ENCODE measurements at places on chromosomes 5 and 9. TPM values are rescaled to one million over a fixed set of nuclear protein-coding genes. Genes with fewer than 3 reads are reported as not detected.

The GPX3 gene
- total RNA-seq, result 79.0 TPM

DNA sequence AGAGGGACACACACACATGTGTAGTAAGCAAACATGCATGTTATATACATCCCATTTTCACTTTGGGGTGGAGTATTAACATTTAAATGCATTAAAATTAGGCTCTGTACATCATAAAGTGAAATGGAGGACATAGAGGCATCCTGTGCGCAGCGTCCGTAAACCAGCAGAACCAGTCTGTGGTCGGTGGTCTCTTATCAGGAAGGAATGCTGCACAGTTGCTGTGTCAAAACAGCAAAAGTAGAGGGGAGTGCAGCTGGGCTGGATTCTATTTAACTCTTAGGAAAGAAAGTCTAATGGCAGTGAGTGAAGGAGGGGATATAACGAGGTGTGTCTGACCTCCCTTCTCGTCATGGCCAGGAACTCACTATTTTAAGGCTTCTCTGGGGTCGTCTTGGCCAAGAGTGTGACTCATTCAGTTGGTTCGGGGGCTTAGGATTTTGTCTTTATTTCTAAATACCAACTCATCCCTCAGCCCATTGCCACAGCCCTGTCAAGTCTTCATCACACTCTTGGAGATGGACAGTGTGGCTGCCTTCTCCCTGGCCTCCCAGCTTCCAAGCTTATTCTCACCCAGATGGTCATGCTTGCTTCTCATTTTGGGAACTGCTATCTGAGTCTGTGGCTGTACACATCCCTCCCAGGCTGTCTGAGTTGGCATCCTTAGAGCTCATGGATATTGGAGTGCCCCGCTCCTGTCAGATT lies 20.1 kb upstream of the CXCL14 start:
- no peak for DNase-seq

GRCh38 chr5:156947925-156948324 lies 15.1 kb downstream of the TIMD4 start:
- DNase-seq, result no peak

- DNase-seq, result no peak
These were observed 90.2 kb upstream of the SLC24A2 start for GRCh38 chr9:19879062-19879461.

- no peak for DNase-seq
These were observed 54.5 kb upstream of the EQTN start for GRCh38 chr9:27351438-27351837.

DNA sequence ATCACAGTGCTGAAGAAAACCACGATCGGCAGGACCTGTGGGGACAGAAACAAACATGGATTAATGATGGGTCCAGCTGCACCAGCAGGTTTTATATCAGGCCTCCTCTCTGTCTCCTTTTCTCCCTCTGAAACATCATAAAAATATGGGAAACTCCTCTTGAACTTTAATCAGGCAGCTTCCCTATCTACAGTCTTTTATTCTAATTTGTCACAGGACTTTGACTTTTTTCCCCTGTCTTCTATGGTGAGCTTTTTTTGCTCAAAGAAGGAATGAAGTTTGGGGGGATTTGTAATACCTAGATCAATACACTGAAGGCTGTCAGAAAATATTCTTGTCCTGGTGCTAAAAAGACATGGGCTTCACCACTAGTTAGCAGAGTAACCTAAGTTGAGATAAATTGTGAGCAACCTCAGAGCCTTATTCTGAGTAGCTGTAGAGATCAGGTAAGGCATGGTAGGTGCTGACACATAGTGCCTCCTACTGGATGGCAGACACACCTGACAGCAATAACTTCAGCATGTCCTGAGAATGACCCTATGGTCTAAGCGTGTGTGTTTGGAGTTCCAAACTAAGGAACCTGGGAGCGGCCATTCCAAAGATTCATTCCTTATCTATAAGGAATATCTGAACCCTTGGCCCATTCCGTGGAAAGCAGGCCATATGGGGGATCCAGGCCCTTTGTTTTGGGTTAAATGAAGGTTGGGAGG lies 46.2 kb downstream of the SLC28A3 start:
- no peak for DNase-seq

The EIF4E1B gene
- not detected for total RNA-seq

The RGS7BP gene
- not detected for total RNA-seq

The PPP6C gene
- 9.0 TPM for total RNA-seq

- no peak for DNase-seq
These were observed 2.4 kb downstream of the MLANA start for GRCh38 chr9:5893134-5893505.

The ATP6V1G1 gene
- 279 TPM for total RNA-seq

GRCh38 chr9:6562201-6562600 lies 83.3 kb downstream of the GLDC start:
- DNase-seq, result no peak

DNA sequence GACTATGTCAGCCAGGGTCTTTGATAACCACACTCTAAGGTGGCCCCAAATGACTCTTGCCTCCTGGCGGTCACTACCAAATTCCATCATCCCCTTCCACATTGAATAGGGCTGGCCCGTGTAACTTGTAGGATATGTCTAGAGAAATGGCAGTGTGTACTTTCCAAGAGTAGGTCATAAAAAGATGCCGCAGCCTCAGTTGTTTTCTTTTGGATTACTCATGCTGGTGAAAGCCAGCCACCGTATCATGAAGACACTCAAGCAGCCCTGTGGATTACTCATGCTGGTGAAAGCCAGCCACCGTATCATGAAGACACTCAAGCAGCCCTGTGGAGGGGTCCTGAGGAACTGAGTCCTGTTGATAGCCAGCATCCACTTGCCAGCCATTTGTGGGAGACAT lies 172.0 kb upstream of the TBC1D2 start:
- DNase-seq, result no peak

DNA sequence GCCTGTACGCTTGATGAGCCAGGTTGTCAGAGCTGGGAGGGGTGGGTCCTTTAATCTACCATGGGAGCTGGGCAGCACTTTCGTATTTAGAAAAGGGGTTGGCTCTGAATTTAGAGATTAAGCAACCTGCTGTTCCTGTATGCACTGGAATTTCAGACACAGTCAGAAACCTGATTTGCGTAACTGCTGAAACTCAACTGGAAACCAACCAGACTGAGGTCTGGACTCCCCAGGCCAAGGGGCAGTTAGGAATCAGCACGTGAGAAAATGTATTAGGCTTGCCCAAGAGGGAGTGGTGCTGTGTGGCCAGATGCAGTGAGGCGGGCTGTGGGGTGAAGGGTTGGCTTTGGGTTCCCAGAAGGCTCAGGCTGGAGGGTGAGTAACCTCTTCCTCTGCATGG lies 235.0 kb downstream of the GOLPH3 start:
- peak; percentile 63 for DNase-seq

- peak; percentile 87 for DNase-seq
These were observed 475.1 kb upstream of the WWC1 start for GRCh38 chr5:167816354-167816753.

DNA sequence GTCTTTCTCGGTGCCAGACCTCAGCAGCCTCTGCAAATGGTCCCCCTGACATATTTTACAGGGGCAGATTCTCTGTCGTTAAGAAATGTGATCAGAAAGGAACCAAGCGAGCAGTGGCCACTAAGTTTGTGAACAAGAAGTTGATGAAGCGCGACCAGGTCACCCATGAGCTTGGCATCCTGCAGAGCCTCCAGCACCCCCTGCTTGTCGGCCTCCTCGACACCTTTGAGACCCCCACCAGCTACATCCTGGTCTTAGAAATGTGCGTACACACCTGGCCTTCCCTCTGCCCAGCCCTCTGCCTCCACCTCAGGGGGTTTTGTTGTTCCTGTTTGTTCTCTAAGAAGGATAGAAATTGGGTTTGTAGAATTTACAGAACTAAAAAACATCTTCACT lies 77.3 kb upstream of the OTULINL start:
- DNase-seq, result no peak

DNA sequence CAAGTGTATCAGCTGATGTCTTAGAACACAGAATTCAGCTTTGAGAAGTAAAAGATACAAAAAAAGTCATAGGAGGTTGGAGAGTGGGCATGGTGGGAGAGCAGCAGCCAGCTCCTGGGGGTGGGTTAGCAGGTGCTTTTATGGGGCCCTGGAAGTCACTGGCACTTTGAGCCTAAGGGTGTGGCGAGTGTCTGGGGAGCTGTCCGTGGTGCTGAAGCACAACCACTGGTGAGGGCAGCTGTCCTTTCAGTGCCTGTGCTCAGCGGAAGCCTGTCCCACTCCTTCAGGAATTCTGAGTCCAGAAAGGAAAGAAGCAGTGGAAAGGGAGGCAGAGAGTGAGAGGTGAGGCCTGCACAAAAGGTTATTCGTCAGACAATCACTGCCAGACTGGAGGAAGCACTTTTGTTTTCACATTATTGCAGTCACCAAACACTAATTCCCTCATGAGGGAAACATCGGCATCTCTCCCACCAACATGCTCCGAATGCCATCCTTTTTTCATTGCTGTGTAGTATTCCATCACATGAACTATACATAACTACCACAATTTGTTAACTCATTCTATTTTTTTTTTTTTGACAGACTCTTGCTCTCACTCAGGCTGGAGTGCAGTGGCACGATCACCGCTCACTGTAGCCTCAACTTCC lies 59.4 kb upstream of the RAPGEF1 start:
- DNase-seq, result peak; percentile 25

The INSYN2B gene
- not detected for total RNA-seq

The CCL27 gene
- total RNA-seq, result not detected

DNA sequence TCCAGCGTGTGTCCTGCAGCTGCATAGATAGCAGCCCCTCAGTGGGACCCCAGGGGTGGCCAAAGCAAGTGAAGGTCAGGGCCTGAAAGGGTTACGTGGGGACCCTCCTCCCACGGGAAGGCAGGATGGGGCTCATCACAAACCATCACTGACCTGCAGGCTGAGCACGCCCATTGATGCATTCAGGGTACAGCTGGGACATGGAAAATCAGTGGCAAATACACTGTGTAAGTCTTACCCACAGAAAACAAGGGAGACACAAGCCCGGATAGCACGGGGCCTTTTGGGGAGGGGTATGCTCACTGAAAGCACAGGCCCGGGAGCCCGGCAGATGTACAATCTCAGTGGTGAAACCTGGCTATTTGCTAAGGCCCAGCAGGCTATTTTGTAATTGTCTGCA lies 49.1 kb downstream of the SEMA4D start:
- DNase-seq, result no peak

- DNase-seq, result no peak
These were observed 123.9 kb downstream of the COL23A1 start for GRCh38 chr5:178466342-178466741.

The AGTPBP1 gene
- 23.9 TPM for total RNA-seq

The AQP3 gene
- 47.7 TPM for total RNA-seq

DNA sequence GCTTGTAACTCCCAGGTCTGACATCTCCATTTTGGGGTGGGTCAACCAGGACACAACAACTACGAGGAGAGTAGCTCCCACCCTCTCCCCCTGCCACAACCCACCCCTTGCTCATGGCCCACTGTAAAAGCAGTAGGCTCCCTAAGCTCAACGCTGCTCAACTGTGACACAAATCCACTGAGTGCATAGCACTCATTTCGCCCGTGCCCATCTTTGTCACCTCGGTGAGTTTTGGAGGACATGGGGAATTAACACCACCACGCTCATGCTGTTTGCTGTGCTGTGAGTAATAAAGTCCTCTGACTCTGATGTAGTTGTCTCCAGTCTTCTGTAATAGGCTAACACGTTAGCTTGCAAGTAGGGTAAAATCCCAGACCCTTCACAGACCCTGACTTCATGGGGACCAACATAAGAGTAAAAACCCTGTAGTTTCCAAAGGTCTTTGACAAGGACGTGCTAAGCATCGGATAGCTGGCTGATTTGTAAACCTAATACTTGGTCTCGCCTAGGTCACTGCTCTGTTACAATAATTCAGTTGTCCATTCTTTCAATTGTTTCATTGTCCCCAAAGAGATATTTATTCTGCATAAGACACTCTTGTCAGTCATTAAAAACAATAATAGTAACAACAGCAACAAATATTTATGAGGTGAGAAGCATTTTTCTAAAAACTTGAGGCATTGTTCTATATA lies 7.7 kb downstream of the PLGRKT start:
- no peak for DNase-seq

DNA sequence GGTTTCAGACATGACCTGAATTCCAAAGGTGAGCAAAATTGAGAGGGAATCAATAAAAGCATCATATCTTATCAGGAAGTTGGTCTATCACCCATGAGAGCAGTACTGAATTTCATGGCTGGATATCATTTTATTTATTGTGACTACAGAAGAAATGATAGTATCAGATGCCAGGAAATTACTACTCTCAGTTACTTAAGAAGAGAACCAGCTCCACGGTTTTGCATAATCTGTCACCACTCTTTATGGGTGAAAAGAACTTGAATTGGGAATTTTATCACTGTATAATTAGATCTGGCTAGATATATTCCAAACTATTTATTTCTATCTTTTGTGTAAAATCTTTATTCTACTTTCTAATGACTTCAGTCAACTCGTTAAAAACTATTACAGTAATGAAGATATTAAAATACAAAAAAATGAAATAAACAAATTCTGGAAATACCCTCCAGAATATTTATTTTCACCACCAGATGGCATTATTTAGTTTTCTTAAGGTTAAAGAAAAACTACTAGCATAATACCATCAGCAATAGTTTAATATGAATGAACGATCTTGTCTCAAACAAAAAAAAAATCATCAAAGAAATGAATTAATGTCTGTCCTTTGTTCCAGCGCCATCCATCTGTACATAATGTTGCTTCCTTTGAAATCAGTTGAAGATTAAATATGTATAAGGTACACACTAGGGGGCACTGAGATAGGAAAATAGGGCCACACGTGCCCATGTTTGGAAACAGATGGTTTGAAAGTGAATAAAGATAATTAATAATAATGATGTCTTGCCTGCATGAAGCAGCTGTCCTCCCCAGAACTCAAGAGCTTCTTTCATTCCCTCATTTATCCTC lies 84.7 kb upstream of the SLCO6A1 start:
- peak; percentile 33 for DNase-seq

DNA sequence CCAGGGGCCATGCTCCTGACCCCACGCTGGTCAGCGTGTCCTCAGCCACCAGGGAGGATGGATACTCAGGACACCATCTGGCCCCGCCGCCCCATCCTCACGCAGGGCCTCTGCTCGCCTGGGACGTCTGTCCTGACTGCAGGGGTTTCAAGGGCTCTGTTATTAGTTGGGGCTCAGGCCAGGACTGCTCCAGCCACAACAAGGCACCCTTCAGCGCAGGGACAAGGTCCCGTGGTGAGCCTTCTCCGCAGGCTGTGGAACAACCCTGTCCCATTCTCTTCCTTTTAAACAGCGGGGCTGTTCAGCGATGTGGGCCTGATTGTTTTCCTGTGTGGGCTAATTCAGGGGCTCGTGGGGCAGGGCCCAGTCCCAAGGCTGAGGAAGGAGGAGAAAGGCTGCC lies 61.6 kb downstream of the SEMA4D start:
- DNase-seq, result no peak
